Natural killer cell treated with Interleukin-12 subunit alpha and Interleukin-12 subunit beta and Interleukin-15 and Interleukin-18, amount 100 ng/mL, for 72 hours (primary cell): ENCODE measurements at places on chromosomes 5 and 9. TPM values are rescaled to one million over a fixed set of nuclear protein-coding genes. Genes with fewer than 3 reads are reported as not detected.

The ETF1 gene
- total RNA-seq = 167 TPM

The NOTCH1 gene
- total RNA-seq = 57.3 TPM

DNA sequence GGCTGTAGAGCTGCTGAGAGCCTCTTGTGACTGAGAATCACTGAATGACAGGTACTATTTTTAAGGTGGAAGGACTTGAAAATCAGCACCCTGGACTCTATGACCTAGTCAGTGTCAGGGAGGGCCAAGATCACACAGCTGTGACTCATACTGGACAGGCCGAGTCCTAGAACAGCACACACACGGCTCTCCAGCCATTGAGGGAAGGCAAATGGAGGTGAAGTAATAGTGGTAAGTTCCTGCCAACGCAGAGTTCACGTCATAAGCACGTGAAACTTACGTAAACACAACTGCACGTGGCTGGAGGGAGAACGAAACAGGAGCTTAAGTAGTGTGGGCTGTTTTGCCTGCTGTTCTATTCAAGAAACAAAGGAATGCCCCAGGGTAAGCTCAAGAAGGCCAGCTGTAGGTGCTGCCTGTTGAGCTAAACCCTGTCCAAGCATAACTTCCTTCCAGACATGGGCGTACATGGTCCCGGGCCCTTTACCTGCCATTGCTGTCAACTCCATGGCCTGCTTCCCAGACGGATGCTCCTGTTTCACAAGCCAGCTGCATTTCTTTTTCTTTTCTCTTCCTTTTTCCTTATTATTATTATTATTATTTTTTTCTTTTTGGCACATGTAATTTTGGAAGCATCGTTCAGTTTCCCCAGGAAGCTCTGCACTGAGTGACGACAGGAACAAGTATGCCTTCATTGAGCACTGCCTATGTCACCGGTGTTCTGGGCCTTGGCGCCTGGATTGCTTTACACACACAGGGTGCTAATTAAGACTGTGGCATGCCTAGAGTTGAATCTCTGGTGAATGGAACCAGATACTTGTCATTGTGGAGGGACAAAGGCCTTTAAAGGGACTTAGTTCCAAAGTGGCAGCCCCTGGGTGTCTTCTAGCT, 10.2 kb upstream of the LCP2 start:
- H3K4me3 ChIP-seq = no peak overlapping the region
- H3K27me3 ChIP-seq = no peaks in the 10 kb centered on the region
- H3K27ac ChIP-seq = no peak overlapping the region
- peaks cover 66% of the 10 kb centered on the region for H3K4me1 ChIP-seq
- H3K36me3 ChIP-seq = no peaks in the 10 kb centered on the region
- no peak for DNase-seq

The CDC25C gene
- total RNA-seq = 5.5 TPM

The SPATA31D4 gene
- total RNA-seq = not detected

The ECM2 gene
- not detected for total RNA-seq

DNA sequence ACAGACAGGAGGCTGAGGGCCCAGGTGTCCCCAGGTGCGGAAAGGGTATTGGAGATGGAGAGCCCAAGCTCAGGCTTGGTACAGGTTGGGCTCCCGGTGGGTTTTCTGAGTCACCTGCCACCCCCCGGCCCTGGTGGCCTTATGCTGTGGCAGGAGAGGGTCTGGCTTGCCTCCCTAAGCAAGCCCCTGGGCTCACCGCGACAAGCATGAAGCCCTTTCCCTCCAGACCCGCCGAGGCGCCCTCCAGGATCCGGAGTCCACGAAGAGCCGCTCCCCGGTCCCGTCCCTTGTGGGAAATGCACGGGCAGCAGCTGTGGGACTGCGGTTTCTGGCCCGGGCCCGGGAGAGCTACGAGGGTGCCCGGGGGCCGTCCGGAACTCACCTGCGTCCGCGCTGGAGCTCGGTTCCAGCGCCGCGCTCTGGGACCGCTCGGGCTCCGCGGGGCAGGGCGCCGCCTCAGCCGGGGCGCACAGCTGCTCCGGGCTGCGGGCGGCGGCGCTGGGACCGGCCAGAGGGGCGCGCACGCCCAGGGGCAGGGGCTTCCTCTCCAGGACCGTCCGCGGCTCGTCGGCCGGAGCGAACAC, 757 bp downstream of the SAPCD2 start:
- DNase-seq = no peak
- H3K27ac ChIP-seq = no peak overlapping the region
- H3K36me3 ChIP-seq = no peaks in the 10 kb centered on the region
- peaks cover 19% of the 10 kb centered on the region for H3K4me1 ChIP-seq

GRCh38 chr9:6869081-6869948, 111.5 kb downstream of the KDM4C start:
- no peak overlapping the region for H3K27ac ChIP-seq
- peaks cover 15% of the 10 kb centered on the region for H3K36me3 ChIP-seq
- H3K27me3 ChIP-seq = no peaks in the 10 kb centered on the region
- peaks cover 46% of the 10 kb centered on the region for H3K4me1 ChIP-seq

- H3K4me1 ChIP-seq = no peaks in the 10 kb centered on the region
- H3K4me3 ChIP-seq = no peak overlapping the region
- H3K27ac ChIP-seq = no peak overlapping the region
Observed at GRCh38 chr9:137428841-137429545, 5.8 kb downstream of the NOXA1 start.

DNA sequence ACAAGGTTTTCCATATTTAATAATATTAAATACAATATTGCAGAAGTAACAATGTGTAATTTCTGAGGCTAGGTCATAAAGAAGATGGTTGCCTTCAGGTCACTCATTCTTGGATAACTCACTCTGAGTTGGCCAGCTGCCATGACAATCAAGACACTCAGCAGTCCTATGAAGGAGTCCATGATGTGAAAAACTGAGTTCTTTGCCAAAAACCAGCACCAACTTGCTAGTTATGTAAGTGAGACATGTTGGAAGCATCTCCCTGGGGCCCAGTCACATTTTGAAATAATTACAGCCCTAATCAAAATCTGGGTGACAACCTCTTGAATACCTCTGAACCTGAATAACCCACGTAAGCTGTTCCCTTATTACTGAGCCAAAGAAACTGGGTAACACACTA, 453.2 kb downstream of the CDH18 start:
- no peaks in the 10 kb centered on the region for H3K4me1 ChIP-seq
- H3K4me3 ChIP-seq = no peak overlapping the region
- no peaks in the 10 kb centered on the region for H3K36me3 ChIP-seq
- H3K27ac ChIP-seq = no peak overlapping the region
- no peak for DNase-seq
- no peaks in the 10 kb centered on the region for H3K27me3 ChIP-seq

GRCh38 chr5:95609711-95610110, 10.2 kb upstream of the GPR150 start:
- no peak for DNase-seq
- no peak overlapping the region for H3K4me3 ChIP-seq
- peaks cover 11% of the 10 kb centered on the region for H3K36me3 ChIP-seq
- peaks cover 2% of the 10 kb centered on the region for H3K4me1 ChIP-seq
- H3K27me3 ChIP-seq = no peaks in the 10 kb centered on the region

The SPEF2 gene
- total RNA-seq = 8.9 TPM

The AKNA gene
- 469 TPM for total RNA-seq

DNA sequence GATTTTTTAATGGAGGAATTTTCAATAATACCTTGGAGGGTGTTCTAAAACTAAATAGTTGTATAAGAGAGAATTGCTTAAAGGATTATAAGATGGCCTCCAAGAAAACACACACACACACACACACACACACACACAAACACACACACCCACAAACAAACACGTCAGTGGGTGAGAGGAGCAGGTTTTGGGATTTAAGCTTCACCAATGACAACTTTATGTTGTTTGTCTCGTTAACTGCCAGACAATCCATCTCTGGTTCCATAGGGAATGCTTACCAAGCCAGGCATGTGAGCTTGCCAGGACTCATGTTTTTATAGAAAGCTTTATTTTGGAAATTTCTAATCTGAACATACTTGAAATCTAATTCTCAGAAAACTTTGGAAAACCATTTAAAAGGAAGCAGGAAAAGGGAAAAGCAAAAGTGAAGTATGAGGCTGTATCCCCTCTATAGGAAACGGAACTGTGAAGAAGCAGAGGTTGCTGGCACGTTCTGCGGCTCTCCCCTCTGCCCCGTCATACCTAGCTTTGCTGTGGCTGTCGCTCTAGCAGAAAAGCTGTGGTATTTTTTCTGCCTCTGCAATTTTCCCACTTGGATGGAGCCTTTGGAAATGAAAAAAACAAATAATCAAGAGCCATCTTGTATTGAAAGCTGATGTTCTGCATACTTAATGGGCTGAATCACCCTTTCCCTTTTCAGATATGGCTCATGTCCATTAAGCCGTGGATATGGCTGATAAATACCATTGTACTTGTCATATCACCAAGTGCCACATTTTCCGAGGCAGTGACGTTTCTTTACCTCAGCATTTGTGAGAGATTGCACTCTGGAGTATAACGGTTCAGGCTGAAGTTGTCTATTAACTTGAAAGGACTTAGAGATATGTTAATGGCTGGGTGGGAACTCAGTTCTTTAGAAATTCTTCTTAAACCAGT, 112.7 kb downstream of the NTRK2 start:
- H3K36me3 ChIP-seq = no peaks in the 10 kb centered on the region
- H3K27me3 ChIP-seq = peaks cover 16% of the 10 kb centered on the region
- H3K4me1 ChIP-seq = no peaks in the 10 kb centered on the region
- no peak for DNase-seq
- H3K27ac ChIP-seq = no peak overlapping the region
